ENCODE measurements at places on chromosomes 4 and X.

- DNase-seq = no peak
Measured at GRCh38 chr4:138576684-138577083, 334.5 kb upstream of the SLC7A11 start.

- DNase-seq = no peak
Measured at GRCh38 chr4:174213731-174214100, 69.8 kb downstream of the FBXO8 start.

GRCh38 chrX:124249345-124249744, 83.1 kb upstream of the TEX13D start:
- no peak for DNase-seq

- DNase-seq = no peak
Measured at GRCh38 chr4:85408301-85408700, 66.6 kb upstream of the ARHGAP24 start.

DNA sequence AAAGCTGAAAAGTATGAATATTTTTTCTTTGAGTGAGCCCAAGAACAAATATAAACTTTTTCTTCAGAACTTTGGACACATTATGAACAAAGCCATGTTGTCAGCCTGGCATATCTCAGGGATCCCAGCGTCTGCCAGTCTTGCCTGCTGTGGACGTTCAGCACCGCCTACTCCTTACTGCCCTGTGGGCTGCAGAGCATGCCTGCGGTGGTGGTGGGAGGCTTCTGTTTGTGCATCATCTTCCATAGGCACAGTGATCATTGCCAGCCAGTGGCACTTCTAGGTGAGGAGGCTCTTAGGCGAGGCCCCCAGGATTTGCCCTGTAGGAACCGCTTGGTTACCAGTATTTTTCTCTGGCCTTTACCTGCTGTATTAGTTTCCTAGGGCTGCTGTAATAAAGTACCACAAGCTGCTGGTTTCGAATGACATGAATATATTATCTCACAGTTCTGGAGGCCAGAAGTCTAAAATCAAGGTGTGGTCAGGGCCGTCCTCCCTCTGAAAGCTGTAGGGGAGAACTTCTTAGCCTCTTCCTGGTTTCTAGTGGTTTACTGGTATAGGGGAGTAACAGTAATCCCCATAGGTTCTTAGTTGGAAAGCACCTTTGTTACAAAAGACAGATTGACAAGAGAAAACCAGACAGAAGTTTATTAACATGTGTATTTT, 15.4 kb downstream of the ANXA3 start:
- no peak for DNase-seq

GRCh38 chr4:34851411-34851810, 1392.9 kb downstream of the ARAP2 start:
- no peak for DNase-seq

GRCh38 chr4:7587433-7588405, 153.0 kb upstream of the PSAPL1 start:
- DNase-seq = no peak

GRCh38 chr4:43458293-43458692, 565.8 kb downstream of the GRXCR1 start:
- DNase-seq = no peak

GRCh38 chrX:130841776-130842175, 61.2 kb downstream of the ENOX2 start:
- DNase-seq = no peak

DNA sequence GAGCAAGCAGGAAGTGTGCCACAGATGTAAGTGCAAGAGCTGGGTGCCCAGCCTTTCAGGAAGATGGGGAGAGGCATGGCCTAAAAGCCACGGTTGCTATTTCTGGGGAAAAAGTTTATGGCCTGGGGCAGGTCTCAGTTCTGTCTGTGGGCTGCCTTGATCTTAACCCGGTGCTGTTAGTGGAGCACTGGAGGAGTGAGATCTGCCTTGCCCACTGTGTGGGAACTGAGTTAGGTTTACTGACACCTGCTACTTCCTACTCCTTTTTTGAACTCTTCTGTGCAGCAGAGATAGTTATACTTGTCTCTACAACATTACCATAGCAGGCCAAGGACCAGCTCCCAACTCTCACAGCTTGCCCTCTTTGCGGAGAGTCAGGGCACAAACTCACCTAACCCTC, 76.5 kb downstream of the ITM2A start:
- no peak for DNase-seq

DNA sequence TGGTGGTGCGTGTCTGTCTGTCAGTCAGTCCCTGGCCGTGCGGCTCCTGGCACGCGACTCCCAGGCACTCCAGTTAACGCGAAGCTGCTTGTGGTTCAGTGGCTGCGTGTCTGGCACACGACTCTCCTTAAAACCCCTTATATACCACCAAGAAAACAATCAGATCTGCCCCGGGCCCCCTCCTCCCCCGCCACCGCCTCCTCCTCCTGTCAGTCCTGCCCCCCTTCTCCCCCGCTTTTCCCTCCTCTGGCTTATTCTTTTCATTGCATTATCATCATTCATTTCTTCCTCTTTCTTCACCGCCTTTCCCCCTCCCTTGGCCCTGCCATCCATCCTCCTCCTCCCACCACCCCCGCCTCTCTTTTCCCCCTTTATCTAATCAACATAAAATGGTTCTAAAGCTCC, at the start of gene NEUROG2:
NEUROG2 (minus strand) TSS at position 115 of the 405 bp plus-strand sequence. CDS start 705 bp downstream, outside the sequence.
- no peak for DNase-seq

- no peak for DNase-seq
Measured at GRCh38 chr4:39714166-39714565, 16.2 kb downstream of the UBE2K start.

- DNase-seq = no peak
Measured at GRCh38 chr4:128955751-128956150, 137.6 kb downstream of the SCLT1 start.
